ENCODE measurements at places on chromosomes 3 and 15. TPM values are rescaled to one million over a fixed set of nuclear protein-coding genes. Genes with fewer than 3 reads are reported as not detected.
A peak's percentile ranks its signal among the peaks of the same experiment; 100 is the strongest.

DNA sequence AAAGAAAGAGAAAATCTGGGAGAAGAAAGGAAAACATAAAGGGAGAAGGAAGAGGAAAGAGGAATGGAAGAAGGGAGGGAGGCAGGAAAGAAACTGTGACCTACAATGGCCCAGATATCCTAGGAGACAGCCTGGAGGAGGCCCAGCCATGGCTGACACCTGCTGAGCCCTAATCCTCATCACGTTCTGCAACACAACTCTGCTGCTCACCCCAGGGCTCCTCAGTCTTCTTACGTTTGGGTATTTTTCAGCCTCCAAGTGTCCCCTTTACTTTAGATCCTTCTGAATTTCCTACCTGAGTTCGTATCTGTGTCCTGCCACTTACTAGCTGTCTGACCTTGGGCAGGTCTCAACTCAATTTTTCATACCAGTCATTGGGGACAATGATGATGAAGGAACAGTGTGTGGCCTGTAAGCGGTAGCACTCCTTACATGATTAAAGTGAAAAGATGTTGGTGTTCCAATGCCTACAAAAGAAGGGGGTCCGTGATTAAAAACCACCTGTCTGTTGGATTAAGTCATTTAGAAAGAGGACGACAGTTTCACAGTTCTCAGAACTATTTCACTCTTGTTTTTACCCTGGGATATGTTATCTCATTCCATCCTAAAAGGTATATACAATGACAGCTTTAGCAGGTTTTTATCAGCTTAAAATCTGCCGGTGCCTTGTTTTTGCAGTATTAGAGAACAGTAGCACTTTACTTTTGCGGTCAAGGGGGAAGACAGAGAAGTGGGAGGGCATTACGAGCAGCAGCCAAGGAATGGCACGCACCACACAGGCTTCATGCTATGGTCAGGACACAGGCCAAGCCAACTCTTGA, 47.4 kb downstream of the CCR4 start:
- no peaks in the 10 kb centered on the region for H3K4me1 ChIP-seq
- H3K27me3 ChIP-seq = no peaks in the 10 kb centered on the region
- no peak for DNase-seq
- no peak overlapping the region for H3K4me3 ChIP-seq
- no peak overlapping the region for H3K27ac ChIP-seq

GRCh38 chr3:8987645-8988383, 24.5 kb upstream of the RAD18 start:
- H3K27me3 ChIP-seq = no peaks in the 10 kb centered on the region
- no peak overlapping the region for H3K27ac ChIP-seq
- H3K4me3 ChIP-seq = no peak overlapping the region
- H3K36me3 ChIP-seq = no peaks in the 10 kb centered on the region
- H3K4me1 ChIP-seq = no peaks in the 10 kb centered on the region

GRCh38 chr3:21049334-21050062, 701.5 kb downstream of the ZNF385D start:
- DNase-seq = no peak
- H3K27me3 ChIP-seq = no peaks in the 10 kb centered on the region
- no peak overlapping the region for H3K4me3 ChIP-seq
- H3K27ac ChIP-seq = no peak overlapping the region
- no peaks in the 10 kb centered on the region for H3K36me3 ChIP-seq

GRCh38 chr15:87929841-87930240, 326.7 kb downstream of the NTRK3 start:
- no peak overlapping the region for H3K4me3 ChIP-seq
- no peak for DNase-seq
- no peaks in the 10 kb centered on the region for H3K4me1 ChIP-seq
- H3K27me3 ChIP-seq = no peaks in the 10 kb centered on the region
- no peaks in the 10 kb centered on the region for H3K36me3 ChIP-seq

DNA sequence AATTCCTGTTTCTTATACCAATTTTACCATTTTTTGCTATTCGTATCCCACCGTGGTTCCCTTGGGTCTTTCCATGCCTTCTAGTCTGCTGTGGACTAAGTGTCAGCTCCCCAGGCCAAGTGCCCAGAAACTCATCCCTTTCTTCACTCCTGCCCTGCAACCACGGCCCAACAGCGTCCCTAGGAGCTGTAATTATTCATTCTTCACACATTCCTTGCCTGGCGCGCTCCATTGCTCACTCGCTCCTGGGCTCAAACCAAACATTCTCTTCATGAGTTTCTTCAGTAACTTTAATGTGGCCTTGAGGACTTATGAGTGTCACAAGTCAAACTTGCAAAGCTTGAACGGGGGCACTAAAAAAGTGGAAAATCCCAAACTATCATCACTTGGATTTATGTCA, 15.7 kb downstream of the GABRB3 start:
- no peaks in the 10 kb centered on the region for H3K36me3 ChIP-seq
- no peaks in the 10 kb centered on the region for H3K27me3 ChIP-seq
- no peak for DNase-seq
- H3K4me1 ChIP-seq = no peaks in the 10 kb centered on the region
- H3K27ac ChIP-seq = no peak overlapping the region
- no peak overlapping the region for H3K4me3 ChIP-seq

- H3K27me3 ChIP-seq = no peaks in the 10 kb centered on the region
- DNase-seq = no peak
- no peak overlapping the region for H3K27ac ChIP-seq
Measured at GRCh38 chr3:104273046-104273649, 1093.6 kb upstream of the ALCAM start.

The IGF2BP2 gene
- 36.7 TPM for total RNA-seq

The CD200R1 gene
- total RNA-seq = 1.1 TPM

The DNAH1 gene
- 11.2 TPM for total RNA-seq

DNA sequence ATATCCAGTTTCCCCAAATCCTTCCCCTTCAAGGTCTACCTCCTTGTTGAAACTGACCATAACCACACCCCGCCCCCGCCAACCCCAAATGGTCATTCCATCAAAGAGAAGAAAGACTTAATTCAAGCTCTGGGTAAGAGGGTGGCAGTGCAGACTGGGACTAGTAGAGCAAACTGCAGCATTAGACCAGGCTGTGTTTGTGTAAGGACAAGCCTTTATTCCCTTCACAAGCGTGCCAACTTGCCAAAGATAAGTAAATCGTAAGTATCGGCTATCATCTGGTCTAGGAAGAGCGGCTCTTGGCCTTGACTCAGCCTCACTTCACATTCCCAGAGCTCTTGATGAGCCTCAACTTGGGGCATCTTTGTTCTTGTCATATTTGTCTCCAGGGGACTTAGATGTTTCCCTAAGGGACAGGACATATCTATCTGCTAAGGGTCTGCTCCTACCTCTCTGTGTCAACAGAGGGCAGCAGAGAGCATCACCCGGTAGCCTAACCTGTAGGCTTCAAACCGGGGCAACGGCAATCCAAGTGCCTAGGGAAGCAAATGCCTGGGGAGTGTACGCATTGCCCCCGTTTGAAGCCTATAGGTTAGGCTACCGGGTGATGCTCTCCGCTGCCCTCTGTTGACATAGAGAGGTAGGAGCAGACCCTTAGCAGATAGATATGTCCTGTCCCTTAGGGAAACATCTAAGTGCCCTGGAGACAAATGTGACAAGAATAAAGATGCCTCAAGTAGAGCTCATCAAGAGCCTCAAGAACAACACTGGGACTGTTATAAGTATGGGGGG, 8.9 kb upstream of the MAP3K13 start:
- peak; percentile 85 for DNase-seq
- no peak overlapping the region for H3K27ac ChIP-seq
- no peaks in the 10 kb centered on the region for H3K4me1 ChIP-seq
- H3K4me3 ChIP-seq = no peak overlapping the region
- no peaks in the 10 kb centered on the region for H3K27me3 ChIP-seq

- H3K36me3 ChIP-seq = no peaks in the 10 kb centered on the region
- H3K4me3 ChIP-seq = no peak overlapping the region
- peak; percentile 48 for DNase-seq
- peaks cover 5% of the 10 kb centered on the region for H3K4me1 ChIP-seq
- H3K27ac ChIP-seq = no peak overlapping the region
Measured at GRCh38 chr3:179464323-179465092, 13.2 kb upstream of the GNB4 start.

GRCh38 chr3:179450901-179451264, 387 bp downstream of the GNB4 start:
- no peaks in the 10 kb centered on the region for H3K36me3 ChIP-seq
- H3K27me3 ChIP-seq = no peaks in the 10 kb centered on the region
- peak overlapping the region; percentile 96 for H3K27ac ChIP-seq
- H3K4me1 ChIP-seq = peaks cover 14% of the 10 kb centered on the region

DNA sequence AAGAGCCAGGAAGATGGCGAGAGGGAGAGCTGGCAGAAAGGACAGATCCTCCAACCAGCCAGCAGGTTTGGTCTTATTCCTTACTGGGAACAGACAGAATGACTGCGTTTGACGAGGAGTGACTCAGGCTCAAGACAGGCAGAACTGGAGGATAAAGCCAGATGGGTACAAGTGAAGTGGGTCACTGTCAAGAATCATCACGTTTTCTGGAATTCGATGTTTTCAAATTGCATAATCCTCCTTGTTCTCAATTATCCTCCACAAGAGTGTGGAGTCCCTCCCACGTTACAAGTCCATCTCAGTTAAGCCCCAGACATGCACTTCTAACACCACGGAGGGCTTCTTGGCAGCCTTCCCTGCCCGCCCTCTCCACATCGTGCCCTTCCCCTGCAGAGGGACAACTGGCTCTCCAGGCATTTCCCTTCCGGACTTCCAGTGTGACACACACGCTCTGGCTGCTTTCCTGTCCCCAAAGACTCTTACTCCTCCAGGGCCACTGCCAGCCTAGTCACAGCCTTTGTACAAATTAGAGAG, 183.1 kb downstream of the CHST2 start:
- H3K4me3 ChIP-seq = no peak overlapping the region
- H3K36me3 ChIP-seq = no peaks in the 10 kb centered on the region
- DNase-seq = peak; percentile 56
- peaks cover 5% of the 10 kb centered on the region for H3K4me1 ChIP-seq

The CAND2 gene
- total RNA-seq = 7.3 TPM

DNA sequence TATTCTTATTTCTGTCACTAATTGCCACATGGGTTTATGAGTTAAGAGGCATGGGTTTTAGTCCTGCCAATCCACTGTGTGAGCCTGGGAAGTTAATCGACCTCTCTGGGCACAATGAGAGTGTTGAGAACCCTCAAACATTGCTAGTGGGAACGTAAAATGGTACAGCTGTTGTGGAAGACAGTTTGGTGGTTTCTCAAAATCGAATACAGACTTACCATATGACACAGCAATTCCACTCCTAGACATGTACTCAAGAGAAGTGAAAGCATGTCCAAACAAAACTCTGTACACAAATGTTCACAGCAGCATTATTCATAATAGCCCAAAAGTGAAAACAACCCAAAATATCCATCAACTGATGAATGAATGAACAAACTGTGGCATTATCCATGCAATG, 5.7 kb upstream of the GNB5 start:
- no peaks in the 10 kb centered on the region for H3K27me3 ChIP-seq
- no peaks in the 10 kb centered on the region for H3K4me1 ChIP-seq
- H3K27ac ChIP-seq = no peak overlapping the region
- no peak for DNase-seq
- H3K36me3 ChIP-seq = peaks cover 4% of the 10 kb centered on the region

The ARGFX gene
- total RNA-seq = not detected

GRCh38 chr3:45011756-45012508, 14.2 kb upstream of the CLEC3B start:
- H3K27ac ChIP-seq = peak overlapping the region; percentile 90
- H3K4me3 ChIP-seq = no peak overlapping the region
- H3K4me1 ChIP-seq = peaks cover 36% of the 10 kb centered on the region
- H3K27me3 ChIP-seq = no peaks in the 10 kb centered on the region
- H3K36me3 ChIP-seq = no peaks in the 10 kb centered on the region

The ADGRG7 gene
- total RNA-seq = not detected

The KLHL40 gene
- total RNA-seq = not detected

The ICE2 gene
- 22.2 TPM for total RNA-seq

All from upper lobe of left lung (tissue), 6 donors.